ENCODE measurements at places on chromosomes 3 and 15.

DNA sequence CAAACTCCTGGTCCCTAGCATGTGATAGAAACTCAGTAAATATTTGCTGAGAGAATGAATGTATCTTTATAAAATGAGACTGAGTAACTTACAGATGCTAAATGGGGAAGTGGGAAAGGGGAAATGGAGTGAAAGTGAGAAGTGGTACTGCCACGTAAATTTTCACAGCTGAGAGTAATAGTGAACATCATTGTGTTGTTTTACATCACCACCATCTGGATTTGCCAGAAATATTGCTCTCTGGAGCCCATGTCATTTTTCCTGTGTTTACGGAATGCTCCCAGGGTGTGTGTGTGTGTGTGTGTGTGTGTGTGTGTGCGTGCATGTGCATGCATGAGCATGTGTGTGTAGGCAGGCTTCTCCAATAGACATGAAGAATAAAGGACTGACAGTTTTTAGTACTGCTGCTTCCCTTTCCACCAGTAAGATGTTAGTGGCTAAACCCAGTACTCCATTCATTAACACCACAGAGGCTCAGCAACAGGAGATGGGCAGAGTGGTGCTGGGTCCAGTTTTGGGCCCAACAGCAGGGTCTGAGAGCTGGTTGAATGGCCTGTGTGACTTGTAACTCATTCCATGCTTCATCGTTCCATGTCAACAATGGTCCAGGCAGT is 57.3 kb downstream of the DIPK2A start:
- ATAC-seq: no peak

DNA sequence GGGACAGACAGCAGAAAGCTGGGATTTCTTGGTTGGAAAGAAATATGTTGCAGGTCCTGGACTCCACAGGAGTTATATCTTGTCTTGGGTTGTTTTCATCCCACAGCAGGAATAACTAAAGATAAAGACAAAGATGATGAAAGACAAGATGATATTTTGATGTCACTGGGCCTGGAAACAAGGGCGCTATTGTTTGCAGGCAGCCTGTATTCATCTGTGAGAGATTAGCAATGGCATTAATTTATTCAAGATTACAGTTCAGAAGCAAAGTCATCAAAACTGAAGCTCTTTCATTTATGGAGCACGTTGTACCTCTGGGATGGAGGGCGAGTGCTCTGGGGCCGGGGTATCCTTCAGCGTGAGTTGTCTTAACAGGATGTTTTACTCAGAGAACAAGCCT is 213.8 kb downstream of the LRTM1 start:
- no peak for ATAC-seq

GRCh38 chr3:58178528-58179234 is 32.1 kb downstream of the DNASE1L3 start:
- no peak for ATAC-seq

- no peak for ATAC-seq
Measured at GRCh38 chr15:73758461-73758860, 5.3 kb upstream of the INSYN1 start.

DNA sequence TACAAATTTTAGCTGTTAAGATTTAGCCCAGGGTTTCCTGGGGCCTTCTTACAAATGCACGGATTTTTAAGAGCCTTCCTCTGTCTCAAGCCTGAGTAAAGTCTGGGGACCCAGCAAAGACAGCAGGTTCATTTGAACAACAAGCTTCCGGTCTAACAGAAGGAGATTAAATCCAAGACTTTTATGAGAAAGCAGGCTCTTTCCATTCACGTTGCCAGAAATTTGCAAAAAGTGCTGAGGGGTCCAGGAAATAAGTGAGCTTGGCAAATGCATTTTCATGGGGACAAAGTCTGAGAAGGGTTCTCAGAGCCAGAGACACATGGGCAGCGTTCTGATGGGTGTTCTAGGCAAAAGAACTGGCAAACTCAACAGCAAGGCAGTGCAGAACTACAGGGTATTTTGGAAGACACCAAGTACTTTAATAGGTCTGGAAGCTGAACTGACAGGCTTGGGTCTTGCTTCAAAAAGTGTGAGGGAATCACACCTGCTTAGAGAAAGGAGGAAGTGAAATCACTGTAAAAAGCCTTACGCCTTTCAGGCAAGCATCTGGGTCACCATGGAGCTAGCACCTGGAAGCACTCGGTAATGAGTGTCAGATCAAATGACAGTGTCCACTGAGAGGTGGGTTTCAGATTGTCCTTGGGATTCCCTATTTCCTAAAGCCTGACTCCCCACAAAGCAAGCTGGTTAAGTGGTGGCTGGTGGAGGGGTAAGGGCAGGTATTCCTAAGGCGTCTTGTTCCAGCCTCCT is 115.8 kb upstream of the ARHGEF3 start:
- no peak for ATAC-seq

GRCh38 chr3:30076899-30077298 is 529.5 kb upstream of the TGFBR2 start:
- ATAC-seq: no peak
